Renal cortical epithelial cell (primary cell): ENCODE measurements at places on chromosomes 3 and 15. TPM values are rescaled to one million over a fixed set of nuclear protein-coding genes. Genes with fewer than 3 reads are reported as not detected.
A peak's percentile ranks its signal among the peaks of the same experiment; 100 is the strongest.

DNA sequence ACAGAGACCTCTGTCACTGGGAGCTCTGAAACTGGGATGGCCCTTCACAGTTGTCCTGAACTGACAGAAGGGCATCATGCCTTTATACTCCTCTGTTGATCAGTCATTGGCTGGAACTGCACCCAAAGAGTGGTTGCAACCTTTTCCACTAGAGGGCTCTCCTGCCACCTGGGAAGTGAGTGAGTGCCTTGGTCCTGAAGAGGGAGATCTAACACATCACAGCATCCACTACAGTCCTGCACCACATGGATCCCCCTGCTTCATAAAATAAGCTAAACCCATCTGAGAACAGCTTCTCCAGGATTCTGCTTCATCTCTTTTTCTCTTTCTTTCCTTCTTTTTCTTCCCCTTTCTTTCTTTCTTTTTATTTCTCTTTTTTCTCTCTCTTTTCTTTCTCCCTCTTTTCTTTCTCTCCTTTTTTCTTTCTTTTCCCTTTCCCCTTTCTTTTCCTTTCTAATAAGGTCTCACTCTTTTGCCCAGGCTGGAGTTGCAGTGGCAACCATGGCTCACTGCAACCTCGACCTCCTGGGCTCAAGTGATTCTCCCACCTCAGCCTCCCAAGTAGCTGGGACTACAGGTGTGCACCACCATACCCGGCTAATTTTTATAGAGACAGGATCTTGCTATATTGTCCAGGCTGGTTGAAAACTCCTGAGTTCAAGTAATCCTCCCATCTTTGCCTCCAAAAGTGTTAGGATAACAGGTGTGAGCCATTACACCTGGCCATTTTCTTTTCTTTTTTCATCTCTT lies 42.8 kb upstream of the RAF1 start:
- DNase-seq, result peak; percentile 74

Gene COLQ
- total RNA-seq, result 0.65 TPM in 1 of 2 replicates, not detected in the other

GRCh38 chr3:32641356-32641755 lies 43.6 kb upstream of the CNOT10 start:
- no peak for DNase-seq

Gene ZBTB47
- total RNA-seq, result 16.7 and 39.2 TPM in 2 replicates

DNA sequence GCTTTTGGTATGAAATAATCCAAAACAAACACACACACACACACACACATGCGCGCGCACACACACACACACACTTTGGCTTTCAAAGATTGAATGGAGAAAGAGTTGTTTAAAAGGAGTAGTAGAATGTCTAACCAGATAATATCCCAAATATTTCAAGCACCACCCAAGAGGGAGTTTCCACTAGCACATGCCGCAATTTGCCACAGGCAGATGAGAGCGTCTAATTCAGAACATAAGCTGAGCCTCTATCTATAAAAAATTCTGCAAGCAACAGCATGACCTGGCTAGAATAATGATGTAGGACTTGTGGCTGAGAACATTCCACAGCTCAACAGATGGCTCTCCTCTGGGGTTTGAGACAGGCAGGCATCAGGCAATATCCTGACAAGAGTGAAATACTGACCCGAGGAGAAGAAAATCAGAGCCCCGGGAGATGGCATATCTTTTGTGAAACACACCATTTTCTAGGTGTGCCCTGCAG lies 302.5 kb upstream of the GADL1 start:
- DNase-seq, result peak; percentile 41

GRCh38 chr15:96276438-96277210 lies 53.9 kb upstream of the NR2F2 start:
- DNase-seq, result no peak

- no peak for DNase-seq
Observed at GRCh38 chr3:141710121-141710520, 28.0 kb upstream of the RNF7 start.

DNA sequence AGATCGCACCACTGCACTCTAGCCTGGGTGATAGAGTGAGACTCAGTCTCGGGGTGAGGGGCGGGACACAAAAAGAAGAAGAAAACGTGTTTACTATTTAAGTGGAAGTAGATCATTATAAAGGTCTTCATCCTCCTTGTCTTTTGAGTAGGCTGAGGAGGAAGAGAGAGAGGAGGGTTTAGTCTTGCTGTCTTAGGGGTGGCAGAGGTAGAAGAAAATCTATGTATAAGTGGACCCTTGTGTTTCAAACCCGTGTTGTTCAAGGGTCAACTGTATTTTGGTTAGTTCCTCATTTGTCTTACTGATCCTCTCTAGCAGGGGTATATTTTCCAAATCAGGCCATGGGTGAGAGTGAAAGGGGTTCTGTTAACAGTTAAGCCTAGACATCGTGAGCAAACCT lies 40.1 kb downstream of the TRIM71 start:
- no peak for DNase-seq

Gene PLSCR2
- 1.4 TPM in 1 of 2 replicates, not detected in the other for total RNA-seq
